Kidney capillary endothelial cell (primary cell): ENCODE measurements at places on chromosomes 4 and X.
A peak's percentile ranks its signal among the peaks of the same experiment; 100 is the strongest.

DNA sequence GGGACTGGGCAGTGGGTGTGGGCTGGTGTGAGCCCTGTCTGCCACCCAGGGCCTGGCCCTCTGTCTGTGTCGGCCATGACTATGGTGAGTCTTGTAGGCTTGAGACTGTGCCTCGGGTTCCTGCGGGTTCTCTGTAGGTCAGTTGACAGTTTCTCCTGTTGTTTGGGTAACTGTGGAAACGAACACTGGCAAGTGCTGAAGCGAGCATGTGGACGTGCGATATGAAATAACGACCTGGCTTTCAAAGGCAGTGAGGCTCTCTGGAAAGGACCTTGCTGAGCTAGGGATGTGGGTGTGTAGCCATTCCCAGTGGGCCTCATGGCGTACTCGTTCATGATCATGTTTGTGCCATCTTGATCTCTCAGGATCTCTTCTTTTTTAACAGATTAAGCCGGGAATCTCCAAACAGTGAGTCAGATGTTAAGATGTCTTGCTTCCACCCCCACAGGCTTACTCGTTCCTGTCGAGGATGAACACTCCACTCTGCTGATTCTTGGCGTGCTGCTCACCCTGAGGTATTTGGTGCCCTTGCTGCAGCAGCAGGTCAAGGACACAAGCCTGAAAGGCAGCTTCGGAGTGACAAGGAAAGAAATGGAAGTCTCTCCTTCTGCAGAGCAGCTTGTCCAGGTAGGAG, 41.3 kb downstream of the HTT start:
- DNase-seq: no peak

GRCh38 chr4:113979905-113980615, 613 bp upstream of the ARSJ start:
- DNase-seq: no peak

- no peak for DNase-seq
Observed at GRCh38 chr4:3285558-3286334, 7.1 kb upstream of the RGS12 start.

- DNase-seq: no peak
Observed at GRCh38 chr4:136562834-136563233, 969.5 kb downstream of the PCDH18 start.

- no peak for DNase-seq
Observed at GRCh38 chrX:47644557-47645091, 5.7 kb downstream of the ELK1 start.

- no peak for DNase-seq
Observed at GRCh38 chr4:78020677-78021076, 36.4 kb upstream of the FRAS1 start.

GRCh38 chr4:151604238-151604637, 156.6 kb downstream of the GATB start:
- DNase-seq: peak; percentile 24

GRCh38 chrX:22912616-22913015, 87.1 kb upstream of the DDX53 start:
- no peak for DNase-seq

DNA sequence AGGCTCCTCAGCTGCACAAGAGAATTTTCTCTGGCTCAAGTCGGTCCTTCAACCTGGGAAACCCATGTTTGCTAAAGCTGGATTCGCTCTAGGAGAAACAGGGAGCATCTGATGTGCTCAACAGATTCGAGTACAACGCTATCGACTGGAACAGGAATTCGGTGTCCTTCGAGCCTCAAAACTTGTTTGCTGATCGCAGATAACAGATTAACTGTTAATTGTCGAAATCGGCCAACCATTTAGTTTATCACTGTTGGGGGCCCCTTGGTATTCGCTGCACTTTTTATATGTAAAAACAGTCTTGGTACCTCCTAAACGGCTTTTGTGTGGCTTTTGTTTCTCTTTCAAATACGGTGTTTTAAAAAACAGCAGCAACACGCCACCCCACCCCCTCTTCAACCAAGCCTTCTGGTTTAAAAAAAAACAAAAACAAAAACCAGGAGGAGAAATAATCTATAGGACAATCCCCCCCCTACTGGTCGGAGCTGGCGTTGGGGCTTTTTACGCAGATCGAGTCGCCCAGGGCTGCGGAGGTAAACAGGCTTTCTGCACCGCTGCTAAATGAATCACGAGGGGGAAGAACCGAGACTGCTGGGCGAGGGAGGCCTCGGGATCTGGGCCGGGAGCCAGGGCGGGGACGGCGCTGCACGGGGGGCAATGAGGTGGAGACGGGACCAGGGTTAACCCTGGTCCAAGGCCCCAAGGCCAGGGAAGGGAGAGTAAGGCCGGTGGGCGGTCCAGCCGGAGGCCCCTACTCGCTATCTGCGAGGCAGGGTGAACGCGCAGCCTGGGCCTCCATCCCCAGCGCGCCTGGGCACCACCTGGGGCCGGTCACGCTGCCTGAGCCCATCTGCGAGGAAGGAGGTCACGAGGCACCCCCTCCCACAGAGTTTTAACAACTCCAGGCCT, 71.7 kb upstream of the BCOR start:
- no peak for DNase-seq

DNA sequence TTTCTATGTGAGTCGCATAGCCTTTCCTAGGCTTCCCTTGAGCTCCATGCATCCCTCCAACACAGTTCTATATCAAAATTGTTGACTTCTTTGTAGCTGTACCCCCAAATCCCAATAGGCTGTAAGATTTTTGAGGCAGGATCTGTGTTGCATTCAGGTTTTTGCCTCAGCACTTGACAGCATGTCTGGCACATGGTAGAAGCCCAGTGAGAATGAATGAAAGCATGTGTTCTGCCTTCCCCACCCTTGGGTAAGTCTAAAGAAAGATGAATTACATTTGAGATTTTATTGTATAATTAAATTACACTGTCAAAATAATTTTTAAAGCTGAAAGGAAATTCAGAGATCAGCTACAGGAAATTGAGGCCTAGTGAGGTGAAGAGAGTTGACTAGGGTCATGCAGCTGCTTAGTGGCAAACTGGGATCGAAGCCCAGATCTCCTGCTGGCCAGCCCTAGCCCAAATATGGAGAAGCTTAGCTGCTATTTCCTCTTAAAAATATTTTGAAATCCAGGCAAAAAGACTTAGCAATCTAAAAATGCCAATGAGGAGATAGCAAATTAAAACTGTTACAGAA, 122.5 kb downstream of the SPATA18 start:
- DNase-seq: no peak

DNA sequence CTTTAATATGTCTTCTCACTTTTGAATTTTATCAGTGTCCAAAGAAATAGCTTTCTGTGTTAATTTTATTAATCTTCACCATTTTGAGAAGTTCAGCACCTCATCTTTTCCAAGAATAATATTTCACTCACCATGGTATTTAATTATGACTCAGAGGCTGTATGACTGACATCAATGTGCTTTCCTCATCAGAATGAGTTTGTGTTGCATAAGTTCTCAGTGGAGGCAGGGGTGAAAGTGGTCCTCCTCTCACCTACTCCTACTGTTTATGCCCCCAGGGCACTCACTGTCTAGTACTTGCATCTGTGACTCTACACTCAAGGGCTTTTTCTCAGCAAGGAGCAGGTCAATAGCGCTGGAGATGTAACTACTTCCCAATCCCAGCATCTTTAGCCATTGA, 905.3 kb upstream of the INTU start:
- DNase-seq: no peak

- DNase-seq: no peak
Observed at GRCh38 chrX:153557618-153558355, 40.3 kb downstream of the ATP2B3 start.

- DNase-seq: no peak
Observed at GRCh38 chrX:63050225-63050624, 300.9 kb downstream of the SPIN4 start.
